ENCODE measurements at places on chromosomes 7 and 10.

DNA sequence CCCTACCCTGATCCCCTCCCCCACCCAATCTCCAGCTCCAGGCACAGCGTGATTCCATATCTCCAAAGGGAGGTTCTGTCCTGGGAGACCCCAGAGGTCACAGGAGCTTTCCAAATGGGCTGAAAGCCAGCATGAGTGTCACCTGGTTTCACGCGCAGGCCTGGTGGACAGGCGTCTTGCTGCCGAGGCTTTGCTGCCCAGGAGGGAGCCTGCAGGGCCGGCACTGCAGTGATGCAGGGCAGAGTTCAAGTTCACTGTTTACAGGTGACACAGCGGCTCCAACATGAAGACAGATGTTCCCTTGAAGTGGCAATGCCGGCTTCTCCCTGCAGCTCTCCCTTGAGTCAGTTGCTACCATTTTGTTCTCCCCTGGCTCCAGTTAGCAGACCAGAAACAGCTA, 104.3 kb downstream of the TCERG1L start:
- no peak for DNase-seq

- DNase-seq = no peak
These were observed 9.1 kb downstream of the USP6NL start for GRCh38 chr10:11602358-11602757.

- DNase-seq = no peak
These were observed 130.0 kb upstream of the LRRTM3 start for GRCh38 chr10:66795866-66796265.

- no peak for DNase-seq
These were observed 128.4 kb downstream of the ADAM12 start for GRCh38 chr10:126259760-126260479.

DNA sequence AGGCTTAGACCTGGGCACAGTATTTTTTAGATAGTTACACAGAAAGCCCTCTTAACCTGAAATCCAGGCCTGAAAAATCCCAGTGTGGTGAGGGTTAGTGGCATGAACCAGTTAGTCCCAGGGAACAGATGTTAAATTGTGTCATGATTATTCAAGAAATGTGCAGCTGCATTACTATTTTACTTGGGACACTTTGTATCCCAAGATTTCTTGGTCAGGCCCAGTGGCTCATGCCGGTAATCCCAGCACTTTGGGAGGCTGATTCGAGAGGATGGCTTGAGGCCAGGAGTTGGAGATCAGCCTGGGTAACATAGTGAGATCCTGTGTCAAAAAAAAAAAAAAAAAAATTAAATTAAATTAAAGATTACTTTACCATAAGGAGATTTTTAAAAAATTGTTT, 36.0 kb upstream of the OTUD1 start:
- no peak for DNase-seq

DNA sequence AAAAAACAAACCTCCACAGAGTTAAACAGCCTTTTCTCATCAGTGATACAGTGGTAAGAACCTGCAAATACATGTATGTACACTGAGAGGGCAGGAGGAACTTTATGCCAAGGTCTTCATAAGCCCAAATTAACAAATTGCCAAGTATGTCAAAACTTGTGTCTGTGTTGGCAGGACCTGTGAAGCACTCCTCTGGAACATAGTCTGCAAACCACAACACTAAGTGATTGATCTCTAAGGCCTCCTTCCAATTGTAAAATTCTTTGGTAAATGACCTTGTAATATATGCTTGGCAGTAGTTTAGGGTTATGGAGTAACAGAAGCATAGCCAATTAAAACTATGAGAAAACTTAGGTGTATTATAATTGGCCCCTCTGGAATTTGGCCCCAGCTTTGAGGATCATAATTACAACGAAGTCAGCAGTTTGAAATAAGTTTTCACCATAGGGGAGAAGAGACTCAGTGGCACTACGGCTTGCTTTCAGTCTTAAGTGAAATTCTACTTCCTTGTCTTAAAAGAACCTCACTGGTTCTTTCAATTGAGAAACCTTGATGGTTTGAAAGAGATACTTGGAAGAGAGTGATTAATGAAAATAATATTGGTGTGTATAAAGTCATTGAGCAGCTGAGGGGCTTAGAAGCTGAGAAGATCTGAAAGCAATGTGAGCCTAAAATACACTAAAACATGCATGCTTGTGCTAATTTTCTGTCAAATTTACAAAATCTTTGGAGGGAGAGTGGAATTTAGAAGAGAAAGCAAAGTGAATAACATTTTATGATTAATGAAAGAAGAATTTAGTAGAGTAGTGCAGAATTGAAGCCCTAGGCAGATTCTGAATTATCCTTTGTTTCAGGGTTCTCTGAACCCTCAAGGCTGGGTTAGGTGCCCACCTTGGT, 57.6 kb downstream of the CNNM2 start:
- DNase-seq = peak; percentile 39

DNA sequence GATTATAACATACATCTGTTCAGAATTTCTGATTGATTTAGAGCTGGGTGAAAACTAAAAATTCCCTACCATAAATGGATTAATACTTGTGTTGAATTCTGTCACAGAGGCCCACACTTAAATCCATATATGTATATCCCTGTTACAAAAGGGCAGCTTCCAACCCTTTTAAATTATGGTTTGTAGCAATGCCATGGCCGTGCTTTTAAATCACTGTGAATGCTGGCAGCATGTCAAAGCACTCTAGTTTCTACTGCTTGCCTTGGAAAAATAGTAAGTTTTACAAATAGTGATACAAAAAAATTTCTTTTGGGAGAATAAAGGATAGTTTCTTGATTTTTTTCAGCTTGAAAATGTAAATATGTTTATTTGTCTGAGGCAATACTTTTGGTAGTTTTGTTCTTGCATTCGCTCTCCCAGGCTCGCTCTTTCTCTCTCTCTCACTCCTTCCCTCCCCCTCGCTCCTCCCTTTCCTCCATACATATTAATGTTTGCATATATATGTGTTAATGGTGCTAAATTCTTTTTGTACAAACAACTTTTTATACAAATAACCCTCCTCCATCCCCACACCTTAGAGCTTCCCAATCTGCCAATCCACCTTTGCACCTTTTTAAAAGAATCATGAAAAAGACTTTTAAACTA, 29.8 kb downstream of the TES start:
- DNase-seq = no peak

DNA sequence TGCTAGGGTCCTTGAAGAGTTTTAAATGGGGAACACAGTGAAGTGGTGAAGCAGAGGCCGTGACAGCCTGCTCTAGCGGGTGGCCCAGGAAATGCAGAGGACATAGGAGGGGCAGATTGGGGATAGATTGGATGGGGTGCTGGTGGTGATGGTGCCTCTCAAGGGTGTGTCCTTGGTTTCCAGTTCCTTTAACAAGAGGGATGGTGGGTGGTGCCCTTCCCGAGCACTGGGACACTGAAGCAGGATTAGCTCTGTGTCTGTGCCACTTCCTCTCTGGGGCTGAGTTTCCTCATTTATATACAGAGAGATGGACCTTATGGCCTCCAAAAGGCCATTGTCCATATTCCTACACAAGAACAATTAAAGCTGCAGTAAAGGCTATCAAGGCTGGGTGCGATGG, 285.5 kb downstream of the TCF7L2 start:
- DNase-seq = no peak

GRCh38 chr10:104273899-104274575, 5.1 kb downstream of the GSTO2 start:
- peak; percentile 77 for DNase-seq

DNA sequence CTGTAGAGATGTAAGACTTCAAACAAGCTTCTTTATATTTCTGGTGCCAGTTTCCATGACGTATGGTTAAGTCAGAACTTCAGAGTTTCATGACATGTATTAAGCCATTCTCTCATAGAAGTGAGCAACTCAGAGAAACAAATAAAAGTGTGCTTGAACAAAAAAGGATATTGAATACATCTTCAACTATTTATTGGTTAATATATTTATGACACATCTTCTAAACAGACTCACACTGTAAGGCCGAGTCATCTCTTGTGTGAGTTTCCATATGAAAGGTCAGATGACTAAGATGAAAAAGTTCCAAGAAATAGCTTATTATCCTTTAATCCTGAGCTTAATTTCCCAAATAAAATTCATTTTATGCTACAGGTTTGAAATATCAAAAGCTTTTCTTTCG, 105.5 kb upstream of the CSTF2T start:
- DNase-seq = peak; percentile 13

DNA sequence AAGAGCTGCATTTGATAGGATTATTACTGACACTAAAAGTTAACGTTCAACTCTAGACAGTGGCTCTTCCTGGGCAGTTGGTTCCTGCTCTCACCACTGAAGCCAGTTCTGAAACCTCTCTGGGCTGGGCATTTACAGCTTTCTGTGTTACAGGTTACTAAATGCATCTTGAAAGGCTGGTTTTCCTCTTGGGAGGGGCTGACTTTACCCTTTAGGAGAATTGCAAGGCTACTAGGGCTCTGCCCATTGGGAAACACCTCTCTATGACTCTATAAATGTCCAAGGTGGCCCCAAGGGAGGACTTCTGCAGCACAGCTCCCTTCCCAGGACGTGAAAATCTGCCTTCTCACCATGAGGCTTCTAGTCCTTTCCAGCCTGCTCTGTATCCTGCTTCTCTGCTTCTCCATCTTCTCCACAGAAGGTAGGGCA, at the start of gene GPR15LG:
GPR15LG (plus strand) TSS at position 301 of the 429 bp plus-strand sequence; CDS start at position 352, 51 bp downstream.
- no peak for DNase-seq

DNA sequence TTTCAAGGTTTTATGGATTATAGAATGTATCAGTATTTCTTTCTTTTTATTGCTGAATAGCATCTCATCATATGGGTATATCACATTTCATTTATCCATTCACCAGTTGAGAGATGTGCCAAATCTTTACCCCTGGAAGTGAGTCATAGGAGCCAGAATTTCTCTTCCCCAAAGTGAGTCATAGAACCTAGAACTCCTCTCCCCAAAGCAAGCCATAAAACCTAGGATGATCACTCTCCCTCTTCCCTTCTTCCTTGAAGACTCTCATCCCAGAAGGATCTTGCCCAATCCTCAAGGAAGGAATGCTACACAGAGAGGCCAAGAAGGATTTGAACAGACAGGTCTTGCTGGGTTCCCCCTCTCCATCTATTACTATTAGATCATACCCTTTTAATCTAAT, 199.9 kb downstream of the EVX1 start:
- DNase-seq = no peak

GRCh38 chr10:11528286-11528685, 83.2 kb downstream of the USP6NL start:
- no peak for DNase-seq

DNA sequence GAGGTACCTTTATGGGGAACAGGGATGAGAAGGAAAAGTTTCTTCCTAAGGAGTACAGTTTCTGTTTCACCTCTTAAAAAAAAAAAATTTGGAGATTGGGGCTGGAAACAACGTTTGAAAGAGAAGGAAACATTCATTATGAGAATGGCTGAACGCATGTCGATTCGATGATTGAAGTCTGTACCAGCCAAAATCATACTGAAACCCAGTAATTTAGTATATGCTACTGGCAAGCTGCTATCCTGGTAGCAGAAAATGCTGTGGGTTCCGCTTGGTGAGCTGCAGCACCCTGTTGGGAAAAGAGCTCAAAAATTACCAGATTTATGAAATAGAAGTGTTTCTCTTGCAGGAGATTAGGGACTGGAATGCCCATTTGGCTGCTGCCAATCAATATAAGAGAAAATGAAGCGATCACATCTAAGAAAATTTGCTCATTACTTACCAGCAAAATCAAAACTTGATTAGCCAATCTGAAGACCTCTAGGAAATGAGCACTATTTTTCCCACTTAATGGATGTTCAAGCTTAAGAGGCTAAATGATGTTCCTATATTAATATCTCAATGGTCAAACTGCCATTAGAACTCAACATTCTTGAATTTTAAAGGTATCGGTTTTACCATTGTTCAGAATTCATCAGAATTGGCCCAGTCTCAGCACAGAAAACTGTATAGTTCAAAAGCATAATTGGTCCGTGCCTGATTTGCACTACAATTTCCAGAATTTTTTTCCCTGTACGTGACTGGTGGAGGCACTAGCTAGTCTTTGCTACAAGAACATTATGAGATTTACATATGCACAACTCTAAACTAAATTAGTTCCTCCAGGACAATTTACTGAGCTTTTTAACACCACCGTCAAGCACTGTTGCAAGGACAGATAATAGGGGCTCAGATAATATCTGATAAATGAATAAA, 1.2 kb upstream of the ITGB1 start:
- DNase-seq = no peak

DNA sequence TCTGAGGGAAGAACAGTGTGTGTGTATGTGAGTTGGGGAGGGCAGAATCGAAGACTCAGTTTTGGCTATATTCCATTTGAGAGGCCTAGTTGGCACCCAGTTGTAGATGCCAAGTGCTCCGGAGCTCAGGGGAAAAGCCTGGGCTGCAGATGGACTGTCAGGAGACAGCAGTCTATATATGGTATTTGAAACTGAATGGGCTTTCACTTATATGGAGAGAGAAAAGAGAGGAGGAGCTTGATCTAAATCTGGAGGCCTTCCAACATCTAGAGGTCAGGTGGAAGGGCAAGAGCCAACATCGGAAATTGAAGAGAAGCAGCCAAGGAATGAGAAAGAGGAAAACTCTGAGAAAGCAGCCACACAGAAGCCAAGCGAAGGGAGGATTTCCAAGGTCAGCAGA, 350.8 kb upstream of the BMPER start:
- no peak for DNase-seq

- DNase-seq = peak; percentile 67
These were observed 59.9 kb downstream of the BMPER start for GRCh38 chr7:33965183-33965744.

- peak; percentile 66 for DNase-seq
These were observed 105.1 kb downstream of the NRP1 start for GRCh38 chr10:33229252-33229948.
